Left renal cortex interstitium (tissue), 4 donors: ENCODE measurements at places on chromosomes 11 and 22. TPM values are rescaled to one million over a fixed set of nuclear protein-coding genes. Genes with fewer than 3 reads are reported as not detected.

DNA sequence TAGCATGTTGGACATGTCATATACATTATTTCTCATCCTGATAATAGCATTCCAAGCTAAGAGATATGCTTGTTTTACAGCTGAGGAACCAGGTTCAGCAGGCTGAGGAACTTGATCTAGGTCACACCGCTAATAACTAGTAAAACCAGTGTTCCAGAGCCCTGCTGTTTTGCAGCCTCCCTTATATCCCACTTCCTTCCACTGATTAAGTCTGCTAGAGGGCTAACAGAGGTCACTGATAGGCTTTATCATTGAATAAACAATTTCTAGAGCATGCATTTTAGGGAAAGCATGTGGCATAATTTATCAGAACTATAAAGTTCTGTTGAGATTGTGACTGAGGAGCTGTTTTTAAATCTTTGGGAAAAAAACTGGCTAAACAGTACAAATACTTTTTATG lies 54.0 kb downstream of the UVRAG start:
- DNase-seq: no peak

GRCh38 chr11:121231576-121232278 lies 60.8 kb upstream of the SC5D start:
- no peak for DNase-seq

- no peak for DNase-seq
Measured at GRCh38 chr11:57348052-57348451, 9.9 kb downstream of the P2RX3 start.

- no peak for DNase-seq
Measured at GRCh38 chr11:102719620-102720277, 5.0 kb downstream of the MMP8 start.

DNA sequence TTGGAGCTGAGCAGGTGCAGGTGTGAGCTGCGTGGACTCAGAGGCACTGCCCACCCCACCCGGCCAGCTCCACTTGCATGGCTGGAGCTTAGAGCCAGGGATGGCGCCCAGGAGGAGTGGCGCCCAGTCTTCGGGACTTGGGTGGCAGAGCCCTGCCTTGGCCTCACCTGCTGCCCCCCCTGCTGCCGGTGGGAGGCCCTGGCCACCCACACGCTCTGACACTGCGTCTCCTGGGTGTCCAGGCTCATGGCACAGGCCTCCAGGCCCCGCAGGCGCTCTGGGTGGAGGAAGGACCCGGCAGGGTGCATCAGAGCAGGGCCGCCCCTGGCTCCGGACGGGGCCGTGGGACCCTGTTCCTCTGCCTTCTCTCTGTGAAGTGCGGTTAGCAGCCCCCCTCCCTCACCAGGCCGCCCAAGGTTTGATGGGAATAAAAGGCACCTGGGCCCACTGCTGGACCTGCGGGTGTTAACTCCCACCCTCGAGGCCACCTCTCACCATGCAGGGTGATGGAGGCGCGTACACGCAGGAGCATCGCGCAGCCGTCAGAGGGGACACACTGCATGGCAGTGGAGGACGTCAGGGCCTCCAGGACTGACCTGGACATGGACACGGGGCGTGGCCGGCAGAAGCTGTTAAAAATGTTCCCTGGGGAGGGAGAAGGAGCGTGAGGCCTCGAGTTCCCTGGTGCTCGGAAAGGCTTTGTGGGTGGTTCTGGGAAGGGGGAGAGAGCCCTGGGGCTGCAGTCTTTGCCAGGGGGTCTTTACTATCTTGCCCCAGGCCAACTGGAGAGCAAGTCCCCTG lies 11.8 kb downstream of the IL17REL start:
- no peak for DNase-seq

DNA sequence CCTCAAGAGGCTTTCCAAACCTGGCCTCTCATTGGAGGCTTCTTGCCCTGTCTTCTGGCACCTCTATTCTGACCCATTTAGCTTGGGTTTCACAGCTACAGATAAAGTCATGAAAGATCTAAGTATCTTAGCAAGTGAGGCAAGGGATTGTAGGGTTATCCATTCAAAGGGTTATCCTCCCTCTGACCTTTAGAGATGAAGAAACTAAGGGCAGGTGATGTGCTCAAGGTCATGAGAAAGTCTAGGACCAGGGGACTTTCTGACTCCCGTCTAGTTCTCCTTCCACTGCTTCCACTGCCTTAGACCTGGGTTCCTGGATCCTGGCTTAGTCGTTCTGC lies 7.2 kb downstream of the PHOX2A start:
- DNase-seq: no peak

DNA sequence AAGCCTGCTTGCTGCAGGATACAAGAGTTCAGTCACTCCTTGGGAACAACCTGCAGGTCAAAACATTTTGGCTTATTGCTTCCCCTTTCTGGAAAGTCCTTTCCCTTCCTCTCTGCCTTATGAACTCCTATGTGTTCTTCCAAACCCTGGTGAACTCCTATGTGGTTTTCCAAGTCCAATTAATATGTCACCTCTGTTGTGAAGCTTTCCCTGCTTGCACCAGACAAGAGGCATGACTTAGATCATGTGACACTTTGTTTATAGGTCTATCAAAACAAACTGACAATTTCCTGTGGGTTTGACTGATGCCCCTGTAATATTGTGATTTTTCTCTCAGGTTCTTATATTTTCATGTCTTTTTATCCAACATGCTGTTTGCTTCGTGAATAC lies 64.2 kb downstream of the ENDOD1 start:
- DNase-seq: no peak

DNA sequence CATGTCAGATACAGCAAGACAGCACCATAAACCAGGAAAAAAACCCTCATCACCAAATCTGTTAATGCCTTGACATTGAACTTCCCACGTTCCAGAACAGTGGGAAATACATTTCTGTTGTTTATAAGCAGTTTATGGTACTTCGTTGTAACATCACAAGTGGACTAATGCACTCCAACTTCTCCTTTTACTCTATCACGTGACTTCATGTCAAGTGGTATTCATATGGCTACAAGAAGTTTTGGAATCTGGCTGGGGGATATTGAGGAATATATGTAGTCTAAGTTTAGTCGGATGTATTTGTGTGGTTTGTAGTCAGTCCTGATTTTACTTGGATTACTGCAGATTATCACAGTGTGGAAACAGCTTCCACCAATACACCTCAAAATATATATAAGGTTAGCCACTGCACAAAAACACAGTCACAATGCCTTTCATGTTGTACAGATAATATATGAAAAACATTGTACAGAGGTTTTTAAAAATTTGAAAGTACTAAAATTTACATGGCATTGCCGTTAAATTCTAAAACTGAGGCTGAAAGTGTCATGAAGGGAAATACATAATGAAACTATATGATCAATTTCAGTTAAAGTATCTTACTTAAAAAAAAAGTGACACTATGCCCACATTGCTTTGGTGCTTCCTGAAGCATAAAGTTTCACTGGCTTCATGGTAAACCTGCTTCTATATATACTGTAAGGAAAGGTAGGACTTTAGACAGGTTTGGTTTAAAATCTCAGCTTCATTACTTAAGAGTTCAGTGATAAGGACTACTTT lies 134.1 kb downstream of the CASP12 start:
- no peak for DNase-seq

DNA sequence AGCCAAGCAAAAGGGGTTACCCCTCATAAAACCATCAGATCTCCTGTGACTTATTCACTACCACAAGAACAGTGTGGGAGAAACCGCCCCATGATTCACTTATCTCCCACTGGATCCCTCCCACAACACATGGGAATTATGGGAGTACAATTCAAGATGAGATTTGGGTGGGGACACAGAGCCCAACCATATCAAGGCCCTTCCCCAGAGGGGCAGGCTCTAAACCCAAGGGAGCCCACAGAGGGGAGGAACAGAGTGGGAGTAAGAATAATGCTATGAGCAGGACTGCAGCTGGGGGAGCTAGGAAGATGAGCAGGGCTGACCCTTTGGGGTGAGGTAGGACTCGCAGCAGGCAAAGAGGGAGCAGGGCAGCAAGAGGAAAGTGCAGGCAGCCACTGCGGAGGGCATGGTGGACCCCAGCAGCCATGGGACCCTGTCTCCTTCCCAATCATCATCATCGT lies 59.3 kb downstream of the CD82 start:
- DNase-seq: no peak

DNA sequence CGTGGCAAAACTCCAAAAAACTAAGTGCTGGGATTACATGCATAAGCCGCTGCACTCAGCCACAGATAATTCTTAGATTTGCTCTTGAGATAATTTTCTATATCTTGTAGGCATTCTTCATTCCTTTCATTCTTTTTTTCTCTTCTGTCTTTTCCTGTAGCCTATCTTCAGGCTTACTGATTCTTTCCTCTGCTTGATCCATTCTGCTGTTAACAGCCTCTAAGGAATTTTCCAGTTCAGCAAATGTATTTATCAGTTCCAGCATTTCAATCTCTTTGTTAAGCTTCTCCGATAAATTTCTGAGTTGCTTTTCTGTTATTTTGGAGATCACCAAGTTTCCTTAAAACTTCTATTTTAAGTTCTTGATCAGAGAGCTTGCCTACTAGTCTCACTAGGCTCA lies 46.7 kb downstream of the SMC1B start:
- no peak for DNase-seq

- DNase-seq: no peak
Measured at GRCh38 chr22:32073823-32074380, 30.8 kb downstream of the SLC5A1 start.

DNA sequence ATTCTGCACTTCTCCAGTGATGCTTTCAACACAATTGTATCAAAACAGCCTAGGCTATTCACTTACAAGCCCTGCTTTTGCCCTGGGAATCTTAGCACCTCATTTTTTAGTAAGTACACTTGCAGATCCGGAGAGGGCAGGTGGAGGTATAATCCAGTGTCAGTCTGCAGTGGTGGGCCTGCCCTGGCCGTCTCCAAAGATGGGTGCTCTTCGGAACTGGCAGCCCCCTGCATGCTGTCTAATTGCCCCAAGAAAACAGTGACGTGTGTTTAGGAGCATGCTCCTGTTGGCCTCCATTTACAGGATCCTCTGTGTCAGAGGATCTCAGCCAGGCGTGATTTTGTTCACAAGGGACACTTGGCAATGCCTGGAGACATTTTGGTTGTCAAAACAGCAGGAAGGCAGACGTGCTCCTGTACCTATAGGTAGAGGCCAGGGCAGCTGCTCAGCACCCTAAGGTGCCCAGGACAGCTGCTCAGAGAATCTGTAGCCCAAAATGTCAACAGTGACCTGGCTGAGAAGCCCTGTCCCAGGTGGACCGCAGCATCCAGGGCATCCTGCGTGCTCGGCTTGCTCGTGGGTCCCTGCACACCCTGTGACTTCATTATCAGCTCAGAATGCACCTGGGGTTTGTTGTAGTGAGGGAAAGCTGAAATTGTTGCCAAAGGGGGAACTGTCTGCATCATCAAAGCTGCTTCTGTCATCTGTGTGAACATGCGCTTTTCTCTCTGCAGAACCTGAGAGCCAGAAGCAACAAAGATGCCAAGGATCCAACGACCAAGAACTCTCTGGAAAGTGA lies 90.7 kb downstream of the BCR start:
- DNase-seq: no peak

GRCh38 chr11:76634886-76635285 lies 35.7 kb downstream of the LRRC32 start:
- no peak for DNase-seq

DNA sequence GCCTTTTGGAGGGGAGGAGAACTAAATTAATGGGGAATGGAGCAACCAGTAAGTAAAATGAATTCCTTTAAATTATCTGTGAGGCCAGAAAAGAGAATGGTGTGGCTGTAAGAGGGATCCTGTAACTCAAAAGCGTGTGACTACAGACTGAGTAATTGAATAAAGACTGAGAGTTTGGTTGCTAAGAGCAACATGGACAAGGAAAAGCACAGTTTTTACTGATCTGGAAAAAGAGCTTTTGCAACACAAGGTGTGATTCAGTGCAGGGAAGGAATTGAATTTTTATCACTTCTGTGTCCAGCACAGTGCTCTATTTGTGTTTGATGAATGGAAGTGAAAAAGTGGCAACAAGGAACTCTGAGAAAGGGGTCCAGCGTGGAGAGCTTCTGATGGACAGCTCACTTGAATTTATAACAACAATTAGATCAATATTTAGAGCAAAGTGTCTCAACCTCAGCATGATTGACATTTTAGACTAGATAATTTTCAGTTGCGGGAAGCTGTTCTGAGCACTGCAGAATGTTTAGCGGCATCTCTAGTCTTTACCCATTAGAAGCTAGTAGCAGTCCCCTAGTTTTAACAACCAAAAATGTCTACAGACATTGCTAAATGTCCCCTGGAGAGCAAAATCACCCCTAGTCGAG lies 202.8 kb upstream of the BDNF start:
- DNase-seq: no peak

DNA sequence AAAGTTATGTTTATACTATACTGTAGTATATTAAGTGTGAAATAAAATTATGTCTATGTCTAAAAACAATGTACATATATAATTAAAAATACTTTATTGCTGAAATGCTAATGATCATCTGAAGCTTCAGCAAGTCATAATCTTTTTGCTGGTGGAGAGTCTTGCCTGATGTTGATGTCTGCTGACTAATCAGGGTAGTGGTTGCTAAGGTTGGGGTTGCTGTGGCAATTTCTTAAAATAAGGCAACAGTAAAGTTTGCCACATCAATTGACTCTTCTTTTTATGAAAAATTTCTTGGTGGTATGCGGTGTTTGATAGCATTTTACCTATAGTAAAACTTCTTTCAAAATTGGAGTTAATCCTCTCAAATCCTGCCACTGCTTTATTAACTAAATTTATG lies 21.4 kb downstream of the INSC start:
- DNase-seq: no peak

GRCh38 chr22:23831261-23831660 lies 7.5 kb downstream of the DERL3 start:
- no peak for DNase-seq

DNA sequence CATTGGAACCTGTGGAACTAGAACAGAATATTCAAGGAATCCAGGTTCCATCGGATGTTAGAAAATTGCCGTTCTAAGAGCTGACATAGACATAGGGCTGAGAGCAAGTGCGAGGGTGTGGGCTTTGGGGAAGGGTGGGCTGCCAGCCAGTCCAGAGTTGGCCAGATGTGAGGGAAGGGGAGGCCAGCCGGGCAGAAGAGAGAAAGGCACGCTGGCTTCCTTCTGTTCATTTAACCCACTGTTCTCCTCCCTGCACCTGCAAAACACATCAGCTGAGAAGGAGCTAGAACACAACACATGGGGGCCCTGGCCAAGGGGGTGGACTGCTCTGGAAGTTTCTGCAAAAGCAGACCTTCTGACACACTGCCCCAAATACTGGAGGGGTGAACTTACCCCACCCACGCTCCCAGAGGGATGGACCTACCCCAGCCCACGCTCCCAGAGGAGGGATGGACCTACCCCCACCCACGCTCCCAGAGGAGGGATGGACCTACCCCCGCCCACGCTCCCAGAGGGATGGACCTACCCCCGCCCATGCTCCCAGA lies 98.0 kb downstream of the SHANK2 start:
- DNase-seq: no peak

Gene BIK
- polyA plus RNA-seq: 1.5 TPM

Gene FAT3
- 10.2 TPM for polyA plus RNA-seq

Gene CREB3L1
- 16.9 TPM for polyA plus RNA-seq

Gene RASD2
- 2.9 TPM for polyA plus RNA-seq

Gene TSPAN4
- polyA plus RNA-seq: 87.3 TPM

Gene MISFA
- polyA plus RNA-seq: 4.6 TPM

Gene SLC37A2
- polyA plus RNA-seq: 1.9 TPM

Gene TPH1
- 0.22 TPM for polyA plus RNA-seq

Gene PITPNM1
- polyA plus RNA-seq: 38.5 TPM
